ENCODE measurements at places on chromosomes 16 and 17.

GRCh38 chr17:32927201-32927723, 691 bp upstream of the TMEM98 start:
- DNase-seq, result no peak

GRCh38 chr16:79658301-79659033, 57.9 kb upstream of the MAF start:
- no peak for DNase-seq

DNA sequence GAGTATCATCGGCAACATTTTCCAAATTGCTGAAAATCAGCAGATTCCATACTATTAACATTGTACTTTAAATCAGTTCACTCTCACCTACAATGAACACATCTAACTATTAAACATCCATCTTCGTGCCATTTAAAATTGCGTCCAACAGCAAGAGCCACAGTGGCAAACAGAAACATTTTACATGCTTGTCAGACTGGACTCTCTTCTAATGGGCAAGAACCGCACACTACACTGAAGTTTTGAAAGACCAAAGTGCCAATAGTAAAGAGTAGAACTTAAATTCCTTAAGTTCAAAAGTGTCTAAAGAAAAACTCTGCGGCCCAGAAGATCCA, 652 bp downstream of the RPS15A start:
- no peak for DNase-seq

GRCh38 chr17:38981636-38982035, 14.4 kb upstream of the FBXO47 start:
- no peak for DNase-seq

- no peak for DNase-seq
Measured at GRCh38 chr17:41657176-41657754, 31.4 kb upstream of the EIF1 start.

GRCh38 chr16:27676839-27677238, 126.9 kb downstream of the KATNIP start:
- DNase-seq, result no peak

DNA sequence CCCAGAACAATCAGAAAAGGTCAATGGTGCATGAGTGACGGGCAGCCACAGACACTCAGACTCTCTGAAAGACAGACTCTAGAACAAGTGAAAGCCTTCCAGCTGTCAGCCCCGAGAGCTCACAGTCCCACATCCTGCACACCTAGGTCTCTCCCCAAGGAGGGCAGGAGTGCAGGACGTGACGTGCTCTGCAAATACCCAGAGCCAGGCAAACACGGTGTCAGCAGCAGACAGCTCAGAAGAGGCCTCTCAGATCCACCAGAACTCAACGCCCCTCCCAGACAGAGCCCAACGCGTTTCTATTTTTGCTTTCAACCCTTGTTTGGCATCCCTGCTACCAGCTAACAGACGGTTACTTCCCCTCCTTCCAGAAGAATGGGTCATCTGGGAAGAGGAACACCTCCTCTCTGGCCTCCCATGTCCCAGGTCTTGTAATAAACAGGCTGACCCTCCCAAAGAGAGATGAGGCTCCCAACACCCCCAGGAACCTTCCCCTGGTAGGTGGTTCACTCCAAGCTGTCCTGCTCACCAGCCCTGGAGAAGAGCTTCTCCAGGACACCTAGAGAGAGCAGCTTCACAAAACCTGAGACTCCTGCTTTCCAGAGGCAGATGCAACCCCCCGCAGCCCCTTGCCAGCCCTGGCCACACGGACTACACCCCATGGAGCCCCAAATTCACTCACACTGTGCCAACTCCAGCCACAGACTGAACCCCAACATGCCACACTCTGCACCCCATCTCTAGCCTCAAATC, 7.6 kb downstream of the PITPNM3 start:
- no peak for DNase-seq

- DNase-seq, result no peak
Measured at GRCh38 chr17:44394833-44395232, 5.4 kb upstream of the ITGA2B start.

DNA sequence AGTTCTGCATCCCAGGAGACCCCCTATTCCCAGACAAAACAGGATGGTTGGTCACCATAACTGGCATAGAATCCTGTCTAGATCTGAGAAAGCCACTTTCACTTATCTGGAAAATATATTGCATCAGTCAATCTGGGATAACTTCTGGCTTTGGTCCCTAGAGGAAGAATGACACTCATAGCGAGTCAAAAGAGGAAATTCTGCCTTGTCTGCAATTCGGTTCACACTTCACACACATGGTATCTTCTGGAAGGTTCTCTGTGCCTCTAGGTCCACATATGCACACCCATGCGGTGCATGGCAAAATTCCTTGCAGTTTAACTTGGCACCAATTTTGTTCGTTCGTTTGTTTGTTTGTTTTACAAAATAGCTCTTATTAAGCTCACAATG, 49.2 kb upstream of the WSCD1 start:
- DNase-seq, result no peak

DNA sequence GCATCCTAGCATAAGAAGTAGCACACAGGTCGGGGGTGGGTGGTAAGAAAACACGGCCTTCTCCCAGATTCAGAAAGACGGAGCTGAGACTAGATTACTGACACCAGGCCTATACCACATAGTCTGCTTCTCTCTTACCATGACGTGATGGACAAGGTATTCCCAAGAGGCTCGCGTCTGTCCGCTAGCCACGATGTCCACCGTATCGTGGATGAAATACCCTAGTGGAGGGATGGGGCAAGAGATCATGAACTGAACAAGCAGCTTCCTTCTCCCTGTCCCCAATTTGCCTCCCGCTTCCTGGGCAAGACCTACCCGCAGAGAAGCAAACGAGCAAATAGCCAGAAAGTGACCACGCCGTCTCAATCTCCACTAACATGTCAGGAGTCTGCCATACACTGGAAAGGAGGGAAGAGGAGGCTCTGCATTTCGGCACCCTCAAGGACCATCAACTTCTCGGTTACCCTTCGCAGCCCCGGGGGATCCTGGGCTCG, 820 bp downstream of the TLCD1 start:
- DNase-seq, result no peak

DNA sequence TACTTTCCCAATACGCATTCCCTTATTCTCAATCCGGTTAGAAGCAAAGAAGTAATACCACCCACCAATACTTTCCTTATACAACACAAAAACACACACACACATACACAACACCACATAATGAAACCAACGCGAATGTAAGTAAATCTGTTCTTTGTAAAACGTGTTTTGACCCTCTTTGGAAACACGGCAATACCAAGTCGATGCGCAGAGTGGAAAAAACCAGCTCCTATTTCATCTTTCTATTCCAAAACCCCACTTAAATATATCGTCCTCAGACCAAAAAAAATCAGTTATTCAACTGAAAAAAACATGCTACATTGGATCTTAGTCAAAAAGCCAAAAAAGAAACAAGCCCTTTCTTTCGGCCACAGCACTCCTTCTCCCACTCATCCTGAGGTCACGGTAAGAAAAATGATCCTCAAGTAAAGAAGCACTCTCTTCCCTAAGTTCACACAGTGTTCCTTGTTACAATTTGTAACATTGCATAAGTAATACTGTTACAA, 31.0 kb upstream of the ARL4D start:
- DNase-seq, result peak; percentile 60

GRCh38 chr16:51431517-51432241, 280.6 kb upstream of the SALL1 start:
- peak; percentile 65 for DNase-seq

- DNase-seq, result no peak
Measured at GRCh38 chr17:60371818-60372510, 20.0 kb downstream of the USP32 start.

GRCh38 chr17:77608431-77608830, 350.1 kb upstream of the TNRC6C start:
- DNase-seq, result no peak

GRCh38 chr16:27428026-27428785, 26.2 kb downstream of the IL21R start:
- peak; percentile 3 for DNase-seq

GRCh38 chr16:4371357-4372000, at the start of gene VASN:
Gene VASN (plus strand): TSS chr16:4371848. CDS start chr16:4380878, 9,030 bp downstream.
- peak; percentile 96 for DNase-seq

DNA sequence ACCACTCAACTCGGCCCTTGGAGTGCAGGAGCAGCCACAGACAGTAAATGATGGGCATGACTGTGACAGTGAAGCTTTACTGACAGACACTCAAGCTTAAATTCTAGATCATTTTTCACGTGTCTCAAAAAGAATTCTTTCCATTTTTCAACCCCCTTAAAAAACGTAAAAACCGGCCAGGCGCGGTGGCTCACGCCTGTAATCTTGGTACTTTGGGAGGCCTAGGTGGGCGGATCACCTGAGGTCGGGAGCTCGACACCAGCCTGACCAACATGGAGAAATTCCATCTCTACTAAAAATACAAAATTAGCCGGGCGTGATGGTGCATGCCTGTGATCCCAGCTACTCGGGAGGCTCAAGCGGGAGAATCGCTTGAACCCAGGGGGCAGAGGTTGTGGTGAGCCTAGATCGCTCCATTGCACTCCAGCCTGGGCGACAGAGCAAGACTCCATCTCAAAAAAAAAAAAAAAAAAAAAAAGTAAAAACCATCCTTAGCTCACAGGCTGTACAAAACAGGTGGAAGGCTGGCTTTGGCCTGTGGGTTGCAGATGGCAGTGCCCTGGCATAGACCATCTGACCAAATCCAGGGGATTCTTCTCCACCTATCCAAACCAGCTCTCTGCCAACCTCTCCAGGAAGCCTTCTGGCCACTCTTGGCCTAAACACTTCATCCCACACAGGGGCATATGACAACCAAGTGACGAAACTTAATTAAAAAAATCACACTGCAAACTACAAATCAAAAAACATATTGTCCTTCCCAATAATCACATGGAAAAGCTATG, 18.3 kb downstream of the TBC1D16 start:
- no peak for DNase-seq
